ENCODE measurements at places on chromosomes 6 and 20. TPM values are rescaled to one million over a fixed set of nuclear protein-coding genes. Genes with fewer than 3 reads are reported as not detected.

- DNase-seq: no peak
Measured at GRCh38 chr20:53291548-53291947, 302.1 kb downstream of the ZNF217 start.

DNA sequence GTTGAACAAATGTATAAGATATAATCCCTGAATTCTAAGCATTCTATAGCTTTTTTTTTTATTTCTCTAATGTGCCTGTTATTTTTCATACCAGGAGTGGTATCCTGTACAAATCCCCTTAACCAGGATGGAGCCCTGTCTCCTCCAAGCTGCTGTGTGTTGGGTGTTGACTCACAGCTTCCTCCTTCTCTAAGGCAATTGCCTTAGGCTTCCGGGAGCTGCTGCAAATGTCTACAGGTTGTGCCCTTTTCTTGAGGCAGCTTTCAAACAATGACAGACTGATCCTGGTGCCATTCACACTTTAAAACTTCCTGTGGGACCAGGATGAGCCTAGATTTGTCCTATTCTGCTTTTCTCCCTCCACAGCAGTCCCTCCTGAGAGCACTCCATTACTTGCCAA is 173.2 kb downstream of the BTBD3 start:
- no peak for DNase-seq

DNA sequence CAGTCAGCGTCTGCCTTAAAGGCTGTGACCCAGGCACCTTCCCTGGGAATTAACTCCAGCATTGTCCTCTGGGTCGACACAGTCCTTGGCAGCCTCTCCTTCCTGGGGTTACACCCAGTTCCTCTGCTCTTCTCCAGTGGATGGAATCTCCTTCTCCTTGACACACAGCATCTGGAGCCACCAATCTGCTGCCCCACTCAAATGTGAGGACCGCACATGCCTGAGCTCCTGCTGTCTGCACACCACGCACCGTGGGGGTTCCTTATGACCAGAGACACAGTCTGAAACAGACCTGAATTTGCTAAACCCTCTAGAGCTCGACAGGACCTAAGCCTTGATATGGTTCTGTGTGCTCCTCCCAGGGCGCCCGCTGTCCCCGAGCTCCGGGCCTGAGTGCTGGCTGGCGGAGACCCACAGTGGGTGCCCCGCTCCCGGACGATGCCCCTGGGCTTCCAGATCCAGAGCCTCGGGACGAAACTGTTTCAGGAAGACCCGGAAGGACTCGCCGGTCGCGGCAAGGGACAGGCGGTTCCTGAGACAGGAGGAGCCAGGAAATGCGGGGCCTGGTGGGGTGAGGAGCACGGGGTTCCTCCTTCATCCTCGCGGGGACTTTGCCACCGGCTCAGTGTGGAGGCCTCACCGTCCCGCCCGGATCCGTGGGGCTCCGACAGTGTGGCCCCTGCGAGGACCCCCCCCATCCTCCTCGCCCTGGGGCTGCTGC is 2.5 kb upstream of the RAET1G start:
- no peak for DNase-seq

DNA sequence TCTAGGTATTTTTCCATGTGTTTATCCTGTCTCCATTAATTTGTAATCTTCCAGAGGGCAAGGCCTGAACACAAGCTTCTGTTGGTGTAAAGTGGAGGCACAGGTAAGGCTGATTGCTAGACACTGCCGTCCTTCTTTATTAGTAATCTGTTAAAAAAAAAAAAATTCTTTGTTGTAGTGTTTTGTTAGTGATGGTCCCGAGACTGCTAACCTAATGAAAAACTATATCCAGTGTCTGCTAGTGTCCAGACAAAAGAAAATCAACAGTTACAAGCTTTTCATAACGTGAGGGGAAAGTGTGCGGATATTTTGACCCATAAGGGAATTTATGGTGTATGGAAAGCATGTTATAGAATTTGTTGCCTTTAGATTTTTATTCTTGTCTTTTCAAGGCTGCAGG is 4.2 kb upstream of the HIVEP1 start:
- no peak for DNase-seq

- DNase-seq: no peak
Measured at GRCh38 chr6:41708856-41709255, 26.6 kb downstream of the TFEB start.

- DNase-seq: no peak
Measured at GRCh38 chr6:107344383-107344782, 115.0 kb downstream of the PDSS2 start.

The RIPPLY2 gene
- 0.51 TPM for total RNA-seq

The PRICKLE4 gene
- 6.4 TPM for total RNA-seq

The ENPP1 gene
- 0.13 TPM for total RNA-seq

The LPA gene
- not detected for total RNA-seq

The CUL9 gene
- total RNA-seq: 13.1 TPM

The ME1 gene
- 7.6 TPM for total RNA-seq

Measured in dermis microvascular lymphatic vessel endothelial cell (primary cell).